Upper lobe of right lung (tissue), 1 donor: ENCODE measurements at places on chromosomes 3 and 15.

DNA sequence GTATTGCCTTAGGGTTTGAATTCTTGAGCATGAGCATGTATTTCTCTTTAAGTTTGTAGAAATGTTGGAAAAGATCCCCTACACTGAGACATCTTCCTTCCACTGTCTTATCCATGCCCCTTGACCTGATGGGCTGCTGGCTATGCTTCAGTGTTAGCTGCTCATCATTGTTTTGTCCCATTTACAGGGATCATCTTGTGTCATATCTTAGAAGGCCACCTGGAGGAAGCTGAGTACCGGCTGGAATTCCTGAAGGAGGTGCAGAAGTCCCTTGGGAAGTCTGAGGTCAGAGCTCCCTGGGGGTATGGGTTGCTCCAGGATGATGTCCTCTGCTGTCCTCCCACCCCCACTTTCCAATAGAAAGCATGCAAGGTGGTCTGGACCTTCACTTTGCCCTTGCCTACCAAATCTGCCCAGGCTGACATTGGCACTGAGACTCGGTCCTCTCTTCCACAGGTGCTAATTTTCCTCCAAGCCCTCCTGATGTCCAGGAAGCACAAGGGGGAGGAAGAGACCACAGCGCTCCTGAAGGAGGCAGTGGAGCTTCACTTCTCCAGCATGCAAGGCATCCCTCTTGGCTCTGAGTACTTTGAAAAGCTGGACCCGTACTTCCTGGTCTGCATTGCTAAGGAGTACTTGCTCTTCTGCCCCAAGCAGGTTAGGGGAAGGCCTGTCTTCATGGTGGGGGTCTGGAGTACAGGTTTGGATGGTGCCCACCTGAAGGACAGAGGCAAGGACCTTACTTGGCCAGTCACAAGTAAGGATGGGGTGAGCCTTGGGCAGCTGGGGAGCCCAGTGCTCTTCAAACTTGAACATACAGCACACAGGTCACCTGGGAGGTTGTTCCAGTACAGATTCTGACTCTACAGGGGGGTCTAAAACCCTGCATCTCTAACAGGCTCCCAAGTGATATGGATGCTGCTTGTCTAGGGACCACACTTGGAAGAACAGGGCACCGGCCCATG is 17.7 kb downstream of the TTC21A start:
- H3K4me1 ChIP-seq, result peaks cover 4% of the 10 kb centered on the region
- H3K4me3 ChIP-seq, result no peak overlapping the region
- DNase-seq, result no peak
- H3K27ac ChIP-seq, result peak overlapping the region; percentile 51
- H3K27me3 ChIP-seq, result no peaks in the 10 kb centered on the region
- H3K36me3 ChIP-seq, result no peaks in the 10 kb centered on the region

DNA sequence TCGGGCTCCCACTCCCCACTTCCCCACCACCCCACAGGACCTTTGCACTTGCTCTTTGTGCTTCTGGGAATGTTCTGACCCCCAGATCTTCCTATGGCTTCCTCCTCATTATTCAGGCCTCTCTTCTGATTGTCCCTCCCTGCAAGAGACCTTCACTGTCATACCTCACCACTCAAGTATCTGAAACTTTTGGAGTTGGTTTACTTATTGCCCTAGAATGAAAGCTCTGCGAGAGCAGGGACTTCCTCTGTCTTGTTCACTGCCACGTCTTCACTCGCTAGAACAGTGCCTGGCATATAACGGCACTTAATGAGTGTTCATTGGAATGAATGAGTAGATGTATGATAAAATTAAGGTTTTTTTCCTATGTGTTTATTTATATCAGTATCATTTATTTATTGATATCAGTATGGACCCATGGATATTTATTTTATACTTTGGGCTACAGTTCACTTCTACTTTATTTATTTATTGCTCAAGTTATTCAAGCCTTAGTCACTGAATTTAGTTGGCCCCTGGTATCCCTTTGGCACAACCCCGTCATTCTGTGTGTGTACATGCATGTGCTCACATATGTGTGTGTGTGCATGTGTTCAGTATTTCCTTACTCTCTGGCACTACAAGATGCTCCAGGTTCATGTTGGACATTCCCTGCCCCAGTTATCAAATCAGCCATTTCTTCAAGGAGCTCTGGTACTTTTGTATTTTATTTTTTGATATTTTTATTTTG is 197.6 kb downstream of the THSD4 start:
- H3K27ac ChIP-seq, result no peak overlapping the region
- H3K27me3 ChIP-seq, result no peaks in the 10 kb centered on the region
- H3K4me1 ChIP-seq, result no peaks in the 10 kb centered on the region
- no peaks in the 10 kb centered on the region for H3K36me3 ChIP-seq

DNA sequence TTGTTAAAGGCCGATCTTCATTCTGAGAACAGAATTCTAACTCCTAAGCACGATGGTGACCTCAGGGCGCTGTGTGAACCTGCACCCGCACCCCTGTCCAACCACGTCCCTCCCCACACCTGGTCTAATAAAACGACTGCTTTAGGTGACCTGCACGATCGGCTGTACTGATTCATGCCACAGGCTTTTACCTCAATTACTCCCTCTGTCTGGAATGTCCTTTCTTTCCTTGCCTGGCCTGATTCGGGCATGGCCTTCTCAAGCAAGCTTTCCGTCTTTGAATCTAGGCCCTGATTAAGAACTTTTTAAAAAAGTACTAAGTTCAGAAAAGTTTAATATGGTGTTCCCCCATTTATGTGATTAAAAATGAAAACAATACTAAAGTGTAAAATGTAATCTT is 842 bp upstream of the U2SURP start:
- H3K36me3 ChIP-seq, result no peaks in the 10 kb centered on the region
- H3K4me1 ChIP-seq, result peaks cover 26% of the 10 kb centered on the region
- peak overlapping the region; percentile 94 for H3K27ac ChIP-seq
- no peaks in the 10 kb centered on the region for H3K27me3 ChIP-seq

GRCh38 chr3:135513106-135514059 is 452.1 kb upstream of the PPP2R3A start:
- no peak overlapping the region for H3K27ac ChIP-seq
- no peak for DNase-seq
- H3K36me3 ChIP-seq, result no peaks in the 10 kb centered on the region
- H3K4me3 ChIP-seq, result no peak overlapping the region
- H3K27me3 ChIP-seq, result no peaks in the 10 kb centered on the region
- H3K4me1 ChIP-seq, result no peaks in the 10 kb centered on the region

DNA sequence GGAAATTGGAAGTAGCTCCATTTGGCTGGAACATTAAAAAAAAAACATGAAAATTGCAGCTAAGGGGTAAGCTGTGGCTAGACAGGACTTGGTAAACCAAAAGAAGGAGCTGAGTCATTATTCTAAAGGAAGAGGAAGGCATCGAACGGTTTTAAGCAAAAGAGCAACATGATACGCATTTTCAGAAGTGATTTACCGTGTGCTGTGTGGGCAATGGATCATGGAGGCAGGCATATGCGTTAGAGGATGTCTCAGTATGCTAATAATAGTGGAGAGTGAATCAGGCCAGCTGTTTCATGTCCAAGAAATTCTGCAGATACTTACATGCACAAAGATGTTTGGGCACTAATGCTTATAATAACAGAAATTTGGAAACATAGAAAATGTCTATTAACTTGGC is 409.1 kb upstream of the ATP11B start:
- H3K4me3 ChIP-seq, result no peak overlapping the region
- H3K36me3 ChIP-seq, result no peaks in the 10 kb centered on the region
- no peaks in the 10 kb centered on the region for H3K4me1 ChIP-seq
- no peaks in the 10 kb centered on the region for H3K27me3 ChIP-seq

DNA sequence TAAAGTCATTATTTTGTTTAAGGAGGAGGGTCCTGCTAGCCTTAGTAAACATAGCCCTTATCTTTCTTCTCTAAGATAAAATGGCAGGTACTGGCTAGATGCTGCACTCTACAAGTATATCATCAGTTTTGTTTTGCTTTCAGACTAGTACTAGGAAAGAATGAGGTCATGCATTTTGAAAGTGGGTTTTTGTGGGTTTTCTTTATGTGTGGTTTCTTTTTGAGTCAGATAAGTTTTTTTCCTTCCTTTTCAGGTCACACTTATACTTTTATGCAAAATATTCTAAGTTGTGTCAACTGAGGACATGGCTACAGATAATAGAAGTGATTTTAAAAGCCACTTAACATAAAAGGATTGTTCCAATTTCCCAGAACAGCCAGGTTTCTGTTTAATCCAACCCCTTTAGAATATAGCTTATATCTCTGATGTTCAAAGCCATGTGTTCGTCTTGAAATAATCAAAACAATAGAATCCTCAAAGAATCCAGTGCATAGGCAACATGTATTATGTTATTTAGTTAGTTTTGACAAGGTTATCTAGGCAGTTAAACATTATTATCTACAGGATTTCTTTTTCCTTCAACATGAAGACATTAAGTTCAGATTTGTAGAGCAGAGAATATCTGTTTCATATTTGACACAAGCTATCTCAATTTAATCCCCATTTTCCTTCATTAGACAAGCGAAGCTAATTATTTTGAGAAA is 406.2 kb downstream of the RBMS3 start:
- no peak overlapping the region for H3K27ac ChIP-seq
- DNase-seq, result no peak
- no peak overlapping the region for H3K4me3 ChIP-seq
- H3K27me3 ChIP-seq, result no peaks in the 10 kb centered on the region
- peaks cover 15% of the 10 kb centered on the region for H3K4me1 ChIP-seq
- H3K36me3 ChIP-seq, result no peaks in the 10 kb centered on the region

DNA sequence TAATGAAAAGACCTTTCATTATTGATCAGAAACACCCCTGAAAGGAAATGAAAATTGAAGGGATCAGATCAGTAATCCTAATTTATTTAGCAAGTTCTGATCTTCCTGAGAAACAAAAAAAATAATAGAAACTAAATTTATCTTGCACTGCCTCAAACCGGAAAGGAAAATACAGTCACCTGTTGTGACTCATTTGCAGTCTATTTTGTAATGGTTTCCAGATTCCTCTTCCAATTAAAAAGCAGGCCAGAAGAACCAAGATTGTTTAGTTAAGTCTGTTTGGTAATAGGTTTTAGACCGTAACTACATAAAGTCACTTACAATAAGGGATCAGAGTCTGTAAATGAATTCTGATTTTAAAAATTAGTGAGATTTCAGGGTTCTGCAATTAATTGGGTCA is 49.7 kb upstream of the ATOSA start:
- H3K4me3 ChIP-seq, result no peak overlapping the region
- no peaks in the 10 kb centered on the region for H3K27me3 ChIP-seq
- peaks cover 13% of the 10 kb centered on the region for H3K4me1 ChIP-seq
- no peak for DNase-seq

DNA sequence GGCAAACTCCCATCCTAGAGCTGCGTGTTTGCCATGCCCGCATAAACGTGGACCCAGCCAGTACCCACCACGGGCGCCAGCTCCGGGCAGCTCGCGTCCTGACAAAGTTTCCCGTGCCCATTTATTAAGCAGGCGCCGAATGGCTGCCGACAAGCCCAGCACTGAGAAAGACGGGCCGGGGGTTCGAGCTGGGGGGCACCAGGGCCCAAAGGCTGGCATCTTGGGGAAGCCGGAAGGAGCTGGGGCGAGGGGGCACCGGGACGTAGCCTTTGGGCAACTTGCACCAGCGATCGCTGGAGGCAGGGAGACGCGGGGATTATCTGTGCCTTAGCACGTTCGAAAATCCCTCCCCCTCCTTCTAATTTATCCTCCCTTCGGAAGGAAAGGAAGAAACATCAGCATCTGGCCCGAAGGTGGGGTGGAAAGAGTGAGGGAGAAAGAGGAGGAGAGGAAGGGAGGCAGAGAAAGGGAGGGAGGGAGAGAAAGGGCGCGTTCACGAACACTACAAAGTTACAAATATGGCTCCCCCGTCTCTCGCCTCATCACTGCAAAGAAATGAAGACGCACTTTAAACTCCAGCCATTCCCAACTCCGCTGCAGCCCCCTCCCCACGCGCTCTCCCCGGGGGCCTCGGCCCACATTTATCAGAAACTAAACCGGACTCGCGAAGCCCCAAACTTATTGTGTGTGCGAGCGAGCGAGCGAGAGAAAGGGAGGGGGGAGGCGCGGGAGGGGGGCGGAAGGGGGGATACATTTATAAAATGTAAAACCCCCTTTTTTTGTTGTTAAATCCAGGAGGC is 1.0 kb downstream of the ANP32A start:
- H3K36me3 ChIP-seq, result no peaks in the 10 kb centered on the region
- peak overlapping the region; percentile 96 for H3K4me3 ChIP-seq
- peaks cover 28% of the 10 kb centered on the region for H3K4me1 ChIP-seq
- DNase-seq, result peak; percentile 72
- H3K27ac ChIP-seq, result peak overlapping the region; percentile 99
- H3K27me3 ChIP-seq, result no peaks in the 10 kb centered on the region

- H3K27me3 ChIP-seq, result no peaks in the 10 kb centered on the region
- no peaks in the 10 kb centered on the region for H3K36me3 ChIP-seq
- no peak overlapping the region for H3K27ac ChIP-seq
- H3K4me3 ChIP-seq, result no peak overlapping the region
- H3K4me1 ChIP-seq, result no peaks in the 10 kb centered on the region
- no peak for DNase-seq
Observed at GRCh38 chr3:124918524-124918923, 16.0 kb downstream of the MUC13 start.

GRCh38 chr15:61049028-61049427 is 180.1 kb downstream of the RORA start:
- no peaks in the 10 kb centered on the region for H3K4me1 ChIP-seq
- no peaks in the 10 kb centered on the region for H3K36me3 ChIP-seq
- no peaks in the 10 kb centered on the region for H3K27me3 ChIP-seq

DNA sequence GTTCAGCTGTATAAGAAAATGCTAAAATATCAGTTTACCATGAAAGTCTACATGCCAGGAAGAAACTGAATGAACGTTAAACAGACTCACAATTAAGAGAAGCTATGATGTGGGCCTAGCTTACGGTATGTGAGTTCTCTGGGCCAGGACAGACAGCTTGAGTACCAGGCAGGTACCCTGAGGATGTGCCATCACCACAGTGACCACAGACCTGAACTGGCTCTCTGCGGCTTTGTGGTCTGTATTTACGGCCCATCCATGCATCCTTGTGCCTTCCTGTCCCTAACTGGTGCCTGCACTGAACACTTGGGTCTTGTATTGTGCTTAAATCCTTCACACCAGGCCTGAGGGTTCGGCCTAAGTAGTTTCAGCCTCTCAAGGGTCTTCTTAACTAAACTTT is 467.5 kb upstream of the PPP2R3A start:
- H3K4me3 ChIP-seq, result no peak overlapping the region
- no peaks in the 10 kb centered on the region for H3K27me3 ChIP-seq
- H3K36me3 ChIP-seq, result no peaks in the 10 kb centered on the region
- H3K4me1 ChIP-seq, result no peaks in the 10 kb centered on the region
- no peak for DNase-seq

GRCh38 chr3:53026382-53027162 is 19.3 kb downstream of the SFMBT1 start:
- H3K4me3 ChIP-seq, result no peak overlapping the region
- H3K36me3 ChIP-seq, result no peaks in the 10 kb centered on the region
- DNase-seq, result no peak
- no peaks in the 10 kb centered on the region for H3K4me1 ChIP-seq
- no peak overlapping the region for H3K27ac ChIP-seq

GRCh38 chr3:52331091-52331490 is 15.0 kb downstream of the DNAH1 start:
- H3K27ac ChIP-seq, result no peak overlapping the region
- H3K4me1 ChIP-seq, result no peaks in the 10 kb centered on the region
- peaks cover 14% of the 10 kb centered on the region for H3K36me3 ChIP-seq
- H3K27me3 ChIP-seq, result no peaks in the 10 kb centered on the region
